ENCODE measurements at places on chromosomes 13 and 19.

DNA sequence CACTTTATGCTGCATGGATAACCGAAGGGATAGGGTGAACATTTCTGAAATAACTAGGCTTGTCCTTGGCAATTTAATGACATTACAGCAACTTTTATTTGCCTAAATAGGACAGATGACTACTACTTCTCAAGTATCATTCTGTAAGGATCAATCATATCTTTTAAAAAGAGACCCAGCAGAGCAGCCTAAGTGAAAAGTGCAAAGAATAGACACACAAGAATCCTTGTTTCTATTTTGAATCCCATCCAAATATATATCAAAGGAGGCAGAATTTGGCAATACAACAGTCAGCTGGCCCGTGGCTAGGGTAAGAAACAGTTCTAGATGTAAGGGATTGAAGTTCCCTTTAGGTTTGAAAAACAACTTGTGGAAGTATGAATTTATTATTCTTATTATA lies 6.9 kb downstream of the THSD1 start:
- DNase-seq: no peak

DNA sequence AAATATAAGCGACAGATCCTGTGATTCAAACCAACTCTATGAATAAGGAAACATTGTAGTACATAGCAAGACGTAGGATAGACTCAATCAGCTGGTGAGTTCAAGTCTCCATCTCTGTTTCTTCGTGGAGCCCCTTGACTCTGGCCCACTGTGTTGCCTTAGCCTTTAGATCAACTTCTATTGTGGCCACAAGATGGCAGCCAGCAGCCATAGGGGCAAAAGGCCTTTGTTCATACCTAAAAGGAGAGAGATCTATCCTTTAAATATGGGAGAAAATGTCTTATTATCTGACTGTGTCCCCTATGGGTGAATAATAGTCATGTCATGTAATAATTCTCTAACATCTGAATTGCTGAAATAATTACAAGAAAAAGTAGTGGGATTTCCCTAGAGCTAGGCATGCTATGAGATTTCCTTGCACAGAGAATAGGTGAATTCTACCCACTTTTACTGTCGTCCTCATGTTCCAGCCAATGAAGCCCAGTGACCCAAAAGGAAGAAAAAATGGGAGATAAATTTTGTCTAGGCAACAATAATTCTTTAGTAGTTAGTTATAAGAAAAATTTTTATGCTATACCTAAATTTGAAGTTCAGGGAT lies 129.4 kb downstream of the PCDH20 start:
- DNase-seq: no peak

DNA sequence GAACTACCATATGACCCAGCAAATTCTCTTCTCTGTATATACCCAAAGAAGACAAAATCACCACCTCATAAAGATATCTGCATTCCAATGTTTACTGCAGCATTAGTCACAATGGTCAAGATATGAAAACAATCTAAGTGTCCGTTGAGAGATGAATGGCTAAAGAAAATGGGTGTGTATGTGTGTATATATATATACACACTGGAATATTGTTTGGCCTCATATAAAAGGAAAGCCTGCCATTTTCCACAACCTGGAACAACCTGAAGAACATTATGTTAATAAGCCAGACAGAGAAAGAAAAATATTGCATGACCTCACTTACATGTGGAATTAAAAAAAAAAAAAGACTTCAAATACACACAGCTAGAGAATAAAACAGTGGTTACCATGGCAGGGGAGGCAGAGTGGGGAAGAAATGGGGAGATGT lies 29.5 kb upstream of the RBM26 start:
- no peak for DNase-seq

- no peak for DNase-seq
Measured at GRCh38 chr13:80336370-80336769, 4.6 kb downstream of the SPRY2 start.

DNA sequence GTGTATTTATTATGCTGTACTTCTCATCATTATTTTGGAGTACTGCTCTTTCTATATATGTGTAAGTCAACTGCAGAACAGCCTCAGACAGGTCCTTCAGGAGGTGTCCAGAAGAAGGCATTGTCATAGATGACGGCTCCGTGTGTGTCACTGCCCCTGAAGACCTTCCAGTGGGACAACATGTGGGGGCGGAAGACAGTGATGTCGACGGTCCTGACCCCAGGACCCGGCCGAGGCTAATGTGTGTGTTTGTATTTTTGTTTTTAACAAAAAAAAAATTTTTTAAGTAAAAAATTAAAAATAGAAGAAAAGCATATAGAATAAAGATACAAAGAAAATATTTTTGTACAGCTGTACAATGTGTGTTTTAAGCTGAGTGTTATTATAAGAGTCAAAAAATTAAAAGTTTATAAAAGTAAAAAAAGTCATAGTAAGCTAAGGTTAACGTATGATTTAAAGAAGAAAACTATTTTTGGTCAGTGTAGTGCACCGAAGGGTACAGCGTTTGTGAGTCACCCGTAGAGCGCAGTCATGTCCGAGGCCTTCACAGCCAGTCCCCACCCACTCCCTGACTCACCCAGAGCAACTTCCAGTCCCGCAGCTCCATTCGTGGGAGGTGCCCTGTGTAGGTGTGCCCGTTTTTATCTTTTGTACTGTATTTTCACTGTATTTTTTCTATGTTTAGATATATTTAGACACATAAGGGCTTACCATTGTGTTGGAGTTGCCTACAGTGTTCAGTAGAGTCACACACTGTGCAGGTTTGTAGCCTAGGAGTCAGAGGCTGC lies 42.2 kb upstream of the SPACA7 start:
- no peak for DNase-seq

GRCh38 chr13:26821672-26822071 lies 61.1 kb upstream of the GPR12 start:
- DNase-seq: no peak

DNA sequence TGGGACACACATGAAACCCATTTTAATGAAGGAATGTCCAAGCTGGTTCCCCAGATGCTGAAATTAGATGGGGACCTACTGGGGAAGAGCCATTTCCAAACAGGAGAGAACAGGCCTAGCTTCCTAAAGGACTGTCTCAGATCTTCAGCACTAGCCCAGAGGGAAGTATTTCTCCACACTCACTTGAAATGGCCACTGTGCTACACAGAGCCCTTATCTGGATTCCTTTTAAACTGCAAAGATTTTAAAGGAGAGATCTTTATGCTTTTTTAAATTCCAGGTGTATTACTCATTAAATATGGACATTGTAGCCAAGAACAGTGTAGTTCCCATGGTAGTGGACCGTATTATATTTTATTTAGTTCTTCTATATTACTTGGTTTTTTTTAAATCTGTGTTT lies 255.3 kb downstream of the SHISA2 start:
- DNase-seq: no peak

GRCh38 chr19:35087393-35087792 lies 28.2 kb upstream of the FXYD3 start:
- no peak for DNase-seq

DNA sequence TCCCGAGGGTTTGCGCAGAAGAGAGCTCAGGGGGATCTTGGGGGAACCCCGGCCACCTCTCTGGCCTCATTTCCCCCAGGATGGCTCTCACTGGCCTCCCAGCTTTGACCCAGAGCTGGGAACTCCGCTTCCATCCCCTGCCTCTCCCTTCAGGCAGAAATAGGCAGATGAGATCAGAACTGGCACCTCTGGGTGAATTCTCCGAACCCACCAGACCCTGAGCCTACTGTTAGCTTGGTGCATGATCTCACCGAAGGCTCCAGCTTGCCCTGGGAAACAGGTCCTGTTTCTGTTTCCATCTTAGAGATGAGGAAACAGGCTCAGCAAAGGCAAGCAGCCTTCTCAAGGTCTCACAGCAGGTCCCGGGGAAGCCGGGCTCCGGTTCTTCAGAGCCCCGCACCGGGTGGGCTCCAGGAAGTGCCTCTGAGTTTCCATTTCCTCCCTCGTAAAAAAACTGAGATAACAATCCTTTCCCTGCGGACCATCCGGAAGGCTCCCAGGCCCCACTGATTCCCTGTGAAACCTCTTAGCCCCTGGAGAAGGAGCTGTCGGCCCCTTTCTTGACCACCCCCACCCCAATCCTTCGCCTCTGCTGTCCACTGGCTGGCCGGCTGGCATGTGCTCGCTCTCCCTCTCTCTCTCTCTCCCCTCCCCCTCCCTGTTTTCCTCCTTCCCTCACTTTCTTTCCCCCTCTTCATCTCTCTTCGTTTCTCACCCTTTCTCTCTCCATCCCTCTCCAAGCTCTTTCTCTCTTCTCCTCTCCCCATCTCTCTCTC lies 2.1 kb downstream of the NECTIN2 start:
- DNase-seq: no peak

DNA sequence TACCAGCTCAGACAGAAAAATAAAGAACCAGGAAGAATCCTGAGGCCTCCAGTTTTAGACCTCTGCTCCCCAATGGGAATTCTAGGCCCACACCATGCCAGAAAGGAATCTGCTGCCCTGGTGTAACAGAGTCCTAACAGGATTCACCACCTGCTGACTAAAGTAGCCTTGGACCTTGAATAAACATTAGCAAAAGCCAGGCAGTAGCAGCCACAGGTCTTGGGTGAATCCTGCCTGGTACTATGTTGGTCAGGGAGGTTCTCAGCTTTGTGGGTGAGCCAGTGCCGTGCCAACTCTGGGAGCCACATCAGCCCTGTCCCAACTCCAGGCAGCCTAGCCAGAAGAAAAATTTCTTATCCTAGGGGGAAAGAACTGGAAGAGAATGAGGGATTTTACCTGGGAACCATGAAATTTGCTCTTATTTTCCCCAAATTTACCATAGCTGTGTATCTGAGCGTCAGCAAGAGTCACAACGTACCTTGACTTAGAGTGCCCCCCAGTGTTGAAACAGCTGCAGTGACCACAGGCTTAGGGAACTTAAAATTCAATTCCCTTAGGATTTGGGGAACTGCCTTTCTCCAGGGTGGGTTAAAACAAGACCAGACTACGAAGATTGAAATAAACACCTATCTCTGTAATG lies 1895.6 kb upstream of the PRR20A start:
- no peak for DNase-seq

GRCh38 chr13:54424344-54424743 lies 1395.7 kb downstream of the OLFM4 start:
- DNase-seq: no peak

DNA sequence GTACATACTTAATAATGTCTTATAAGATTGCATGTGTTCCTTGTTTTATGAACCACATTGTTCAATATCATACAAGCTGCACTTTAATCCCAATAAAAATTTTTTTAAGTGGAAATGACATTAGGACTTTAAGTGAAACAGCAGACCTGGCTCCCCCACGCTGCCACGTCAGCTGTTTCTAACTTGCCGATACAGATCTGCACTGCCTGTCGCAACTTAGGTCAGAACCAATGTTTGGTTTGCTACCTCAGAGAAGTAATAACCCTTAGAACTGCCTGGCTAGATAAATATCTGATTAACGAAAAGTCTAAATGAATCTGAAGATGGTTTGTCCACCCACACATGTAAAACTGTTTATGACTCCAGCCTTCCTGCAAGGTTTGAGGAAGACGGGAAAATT lies 327.5 kb upstream of the DACH1 start:
- DNase-seq: no peak

- DNase-seq: peak; percentile 90
Measured at GRCh38 chr13:46295491-46296114, 83.9 kb downstream of the LRRC63 start.

DNA sequence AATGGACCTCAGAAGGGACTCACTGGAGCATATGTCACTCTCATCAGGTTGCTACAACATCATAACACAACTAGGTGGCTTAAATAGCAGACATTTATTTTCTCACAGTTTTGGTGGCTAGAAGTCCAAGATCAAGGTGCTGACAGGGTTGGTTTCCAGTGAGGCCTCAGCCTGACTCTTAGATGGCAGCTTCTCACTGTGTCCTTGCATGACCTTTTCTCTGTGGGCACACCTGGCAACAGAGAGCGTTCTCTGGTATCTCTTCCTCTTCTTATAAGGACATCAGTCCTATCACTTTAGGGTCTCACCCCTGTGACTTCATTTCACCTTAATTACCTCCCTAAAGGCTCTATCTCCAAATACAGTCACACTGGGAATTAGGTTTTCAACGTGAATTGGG lies 74.5 kb downstream of the CYSLTR2 start:
- DNase-seq: no peak

DNA sequence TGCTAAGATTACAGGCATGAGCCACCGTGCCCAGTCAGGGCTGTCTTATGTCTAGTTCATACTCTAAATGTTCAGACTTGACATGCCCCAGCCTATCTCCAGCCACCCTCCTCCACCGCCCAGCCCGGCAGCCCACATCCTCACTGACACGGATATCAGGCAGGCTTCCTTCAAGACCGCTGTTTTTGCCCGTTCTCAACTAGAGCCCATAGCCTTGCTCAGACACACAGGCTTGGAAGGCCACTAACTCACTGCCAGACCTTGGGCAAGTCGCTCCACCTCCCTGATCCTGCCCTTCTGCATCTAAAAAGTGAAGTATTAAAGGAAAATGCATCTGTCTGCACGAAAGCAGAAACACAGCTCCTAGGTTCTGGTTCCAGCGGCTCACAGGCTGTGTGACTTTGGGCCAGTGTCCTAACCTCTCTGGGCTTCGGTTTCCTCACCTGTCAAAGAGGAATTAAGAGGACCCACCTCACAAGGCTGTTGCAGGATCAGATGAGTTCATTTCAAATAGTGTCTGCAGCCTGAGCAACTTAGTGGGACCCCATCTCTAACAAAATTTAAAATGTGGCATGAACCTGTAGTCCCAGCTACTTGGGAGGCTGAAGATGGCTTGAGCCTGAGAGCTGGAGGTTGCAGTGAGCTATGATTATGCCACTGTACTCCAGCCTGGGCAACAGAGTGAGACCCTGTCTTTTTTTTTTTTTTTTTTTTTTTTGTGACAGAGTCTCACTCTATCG lies 14.5 kb upstream of the CERS4 start:
- no peak for DNase-seq

DNA sequence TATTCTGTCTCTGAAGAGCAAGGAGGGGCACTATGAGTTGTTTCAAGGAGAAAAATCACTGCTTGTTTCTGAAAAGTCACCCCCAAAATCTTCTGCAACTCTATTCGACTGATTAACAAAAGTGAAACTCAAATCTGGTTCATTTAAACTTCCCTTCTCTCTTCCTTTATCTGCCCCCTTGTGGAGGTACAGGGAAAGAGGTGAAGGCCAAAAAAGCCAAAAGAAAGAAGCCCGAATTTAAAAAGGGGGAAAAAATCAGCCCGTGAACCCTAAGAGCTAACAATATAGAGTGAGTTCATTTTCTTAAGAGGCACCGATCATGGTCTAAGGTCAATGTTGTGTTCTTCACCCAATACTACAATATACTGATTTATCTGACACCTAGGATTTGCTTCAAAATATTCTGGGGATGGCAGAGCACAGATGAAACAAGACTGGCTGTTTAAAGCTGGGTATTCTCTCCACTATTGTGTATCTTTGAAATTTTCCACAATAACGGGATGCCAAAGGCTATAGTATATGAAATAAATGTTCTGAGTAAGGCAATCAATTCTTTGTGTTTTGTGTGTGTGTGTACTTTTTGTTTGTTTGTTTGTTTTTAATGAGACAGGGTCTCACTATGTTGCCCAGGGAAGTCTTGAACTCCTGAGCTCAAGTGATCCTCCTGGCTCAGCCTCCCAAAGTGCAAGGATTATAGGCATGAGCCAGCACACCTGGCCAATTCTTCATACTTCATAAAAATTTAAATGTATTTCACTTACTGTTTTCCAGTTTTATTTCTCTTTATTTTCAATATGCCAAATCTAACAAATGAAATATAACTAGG lies 55.0 kb upstream of the EEF1AKMT1 start:
- no peak for DNase-seq
